ENCODE measurements at places on chromosomes 3 and 15. TPM values are rescaled to one million over a fixed set of nuclear protein-coding genes. Genes with fewer than 3 reads are reported as not detected.

- no peak overlapping the region for H3K4me3 ChIP-seq
- peaks cover 13% of the 10 kb centered on the region for H3K4me1 ChIP-seq
- H3K27ac ChIP-seq, result no peak overlapping the region
- H3K27me3 ChIP-seq, result no peaks in the 10 kb centered on the region
- DNase-seq, result no peak
- H3K36me3 ChIP-seq, result no peaks in the 10 kb centered on the region
These were observed 158.9 kb downstream of the TBC1D5 start for GRCh38 chr3:17583530-17583929.

- no peaks in the 10 kb centered on the region for H3K36me3 ChIP-seq
- no peak for DNase-seq
- H3K4me3 ChIP-seq, result no peak overlapping the region
- H3K27me3 ChIP-seq, result no peaks in the 10 kb centered on the region
- H3K4me1 ChIP-seq, result no peaks in the 10 kb centered on the region
These were observed 98.1 kb upstream of the BFSP2 start for GRCh38 chr3:133301731-133302130.

DNA sequence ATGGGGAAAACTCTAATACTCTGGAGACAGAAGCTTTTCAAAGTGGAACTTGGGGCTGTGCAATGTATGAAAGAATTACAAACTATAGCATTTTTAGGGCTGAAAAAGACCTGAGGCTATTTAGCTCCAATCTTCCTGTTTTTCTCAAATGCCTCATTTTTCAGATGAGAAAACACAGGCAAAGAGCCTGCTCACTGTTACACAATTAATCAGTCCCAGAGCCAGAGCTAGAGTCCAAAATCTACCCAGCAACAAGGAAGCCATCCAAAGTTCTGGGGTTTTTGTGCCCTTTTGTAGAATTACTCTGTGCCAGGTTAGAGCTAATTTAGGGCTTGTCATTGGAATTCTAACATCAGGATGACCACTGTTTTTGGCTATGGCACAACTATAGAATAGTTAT is 45.5 kb downstream of the GPR149 start:
- no peaks in the 10 kb centered on the region for H3K27me3 ChIP-seq
- no peak overlapping the region for H3K4me3 ChIP-seq
- no peak overlapping the region for H3K27ac ChIP-seq
- H3K4me1 ChIP-seq, result no peaks in the 10 kb centered on the region
- H3K36me3 ChIP-seq, result no peaks in the 10 kb centered on the region

DNA sequence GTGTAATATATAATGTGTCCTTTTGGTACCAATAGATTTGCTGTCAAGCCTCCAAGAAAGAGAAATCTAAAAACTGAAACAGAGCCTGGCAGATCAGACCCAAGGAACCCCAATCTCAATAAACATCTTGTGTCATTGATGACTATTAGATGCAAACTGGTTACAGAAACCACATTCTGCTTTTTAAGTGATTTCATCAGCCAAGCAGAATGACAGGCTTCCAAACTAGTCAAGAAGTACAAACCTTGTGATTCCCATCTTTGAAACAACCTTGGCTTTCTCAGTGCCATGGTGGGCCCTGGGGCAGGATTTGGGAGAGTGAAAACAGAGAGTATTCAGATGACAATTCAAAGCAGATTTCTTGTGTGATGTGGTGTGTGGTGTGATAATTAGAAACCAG is 45.6 kb upstream of the STRIT1 start:
- no peaks in the 10 kb centered on the region for H3K4me1 ChIP-seq
- DNase-seq, result no peak
- H3K27ac ChIP-seq, result no peak overlapping the region
- H3K4me3 ChIP-seq, result no peak overlapping the region
- no peaks in the 10 kb centered on the region for H3K27me3 ChIP-seq
- H3K36me3 ChIP-seq, result no peaks in the 10 kb centered on the region

DNA sequence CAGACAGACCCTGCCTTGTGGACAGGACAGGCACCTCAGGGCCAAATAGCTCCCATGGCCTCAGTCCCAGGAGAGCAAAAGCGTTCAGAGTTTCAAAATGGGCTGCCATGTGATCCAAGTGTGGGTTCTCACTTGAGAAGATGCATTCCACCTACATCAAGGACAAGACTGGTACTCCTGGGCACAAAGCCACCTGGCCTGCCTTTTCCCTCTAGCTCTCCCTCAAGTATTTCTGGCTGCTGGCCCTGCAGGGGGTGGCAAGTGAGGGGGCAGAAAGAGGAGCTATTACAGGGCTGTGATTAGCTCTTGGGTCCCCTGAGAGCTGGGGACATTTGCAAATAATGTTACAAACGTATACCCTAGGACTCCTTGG is 6.5 kb upstream of the COL7A1 start:
- no peaks in the 10 kb centered on the region for H3K27me3 ChIP-seq
- DNase-seq, result no peak
- H3K4me3 ChIP-seq, result no peak overlapping the region
- H3K36me3 ChIP-seq, result peaks cover 76% of the 10 kb centered on the region

DNA sequence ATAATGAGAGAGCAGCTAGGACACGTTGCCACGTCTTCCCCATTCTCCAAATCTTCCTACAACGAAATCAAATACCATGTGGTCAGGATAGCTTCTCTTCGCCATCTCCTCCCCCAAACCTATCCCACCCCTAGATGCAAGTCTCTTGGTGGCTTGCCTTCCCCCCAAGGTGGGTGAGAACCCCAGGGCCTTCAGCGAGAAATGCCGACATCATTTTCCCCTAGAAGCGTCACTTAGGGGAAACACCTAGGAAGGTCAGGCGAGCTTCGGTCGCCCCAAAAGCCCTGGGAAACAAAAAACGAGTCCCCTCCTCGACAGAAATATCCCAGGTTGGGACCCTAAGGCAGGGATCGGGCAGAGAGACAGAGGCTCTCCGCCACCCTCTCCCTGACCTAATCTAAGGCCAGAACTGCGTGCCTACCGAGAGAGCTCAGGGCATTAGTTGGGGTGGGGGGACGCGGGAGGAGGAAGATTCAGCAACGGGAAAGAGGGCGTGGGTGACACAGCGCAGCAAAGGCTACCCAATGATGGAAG is 502 bp downstream of the DPH3 start:
- H3K27ac ChIP-seq, result peak overlapping the region; percentile 89
- peaks cover 49% of the 10 kb centered on the region for H3K4me1 ChIP-seq
- H3K36me3 ChIP-seq, result peaks cover 14% of the 10 kb centered on the region
- DNase-seq, result no peak
- no peaks in the 10 kb centered on the region for H3K27me3 ChIP-seq

GRCh38 chr3:120601554-120601953 is 5.4 kb downstream of the NDUFB4 start:
- no peak overlapping the region for H3K27ac ChIP-seq
- no peaks in the 10 kb centered on the region for H3K27me3 ChIP-seq
- H3K4me1 ChIP-seq, result peaks cover 38% of the 10 kb centered on the region

- H3K27me3 ChIP-seq, result no peaks in the 10 kb centered on the region
- no peak for DNase-seq
- no peak overlapping the region for H3K4me3 ChIP-seq
- peaks cover 6% of the 10 kb centered on the region for H3K4me1 ChIP-seq
These were observed 82.8 kb downstream of the FAIM start for GRCh38 chr3:138691351-138691750.

DNA sequence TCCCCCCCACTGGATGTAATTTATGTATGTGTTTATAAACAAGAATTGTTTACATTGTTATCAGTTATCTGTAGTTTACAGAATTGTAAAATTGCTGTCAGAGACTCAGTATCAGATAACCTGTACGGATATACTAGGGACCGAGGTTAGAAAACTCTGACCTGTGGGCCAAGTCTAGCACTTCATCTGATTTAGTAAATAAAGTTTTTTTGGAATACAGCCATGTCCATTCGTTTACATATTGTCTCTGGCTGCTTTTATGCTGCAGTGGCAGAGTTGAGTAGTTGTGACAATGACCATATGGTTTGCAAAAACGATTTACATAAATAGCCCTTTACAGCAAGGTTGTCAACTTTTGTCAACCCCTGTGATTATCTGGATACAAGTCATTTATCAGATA is 52.6 kb downstream of the LRRC28 start:
- H3K27me3 ChIP-seq, result no peaks in the 10 kb centered on the region
- DNase-seq, result no peak
- peaks cover 13% of the 10 kb centered on the region for H3K4me1 ChIP-seq
- no peak overlapping the region for H3K27ac ChIP-seq

DNA sequence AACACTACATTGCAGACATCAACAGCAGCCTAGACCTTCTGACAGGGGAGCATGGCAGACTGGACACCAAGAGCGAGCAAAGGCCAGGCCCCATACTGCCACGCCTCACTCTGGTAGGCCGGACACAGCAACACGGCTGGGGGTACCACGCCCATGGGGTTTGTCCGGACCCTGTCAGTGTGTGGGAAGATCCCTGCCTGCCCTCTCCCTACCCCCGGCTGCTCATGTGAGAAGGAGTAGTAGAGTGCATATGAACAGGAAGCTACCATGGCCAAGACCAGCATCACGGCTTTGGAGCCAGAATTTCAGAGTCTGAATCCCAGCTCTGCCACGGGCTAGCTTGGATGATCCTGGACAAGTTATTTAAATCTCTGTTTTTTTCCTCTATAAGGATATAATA is 27.9 kb downstream of the ALDH1L1 start:
- H3K36me3 ChIP-seq, result no peaks in the 10 kb centered on the region
- no peak for DNase-seq
- H3K4me3 ChIP-seq, result no peak overlapping the region
- no peaks in the 10 kb centered on the region for H3K27me3 ChIP-seq
- H3K27ac ChIP-seq, result no peak overlapping the region

DNA sequence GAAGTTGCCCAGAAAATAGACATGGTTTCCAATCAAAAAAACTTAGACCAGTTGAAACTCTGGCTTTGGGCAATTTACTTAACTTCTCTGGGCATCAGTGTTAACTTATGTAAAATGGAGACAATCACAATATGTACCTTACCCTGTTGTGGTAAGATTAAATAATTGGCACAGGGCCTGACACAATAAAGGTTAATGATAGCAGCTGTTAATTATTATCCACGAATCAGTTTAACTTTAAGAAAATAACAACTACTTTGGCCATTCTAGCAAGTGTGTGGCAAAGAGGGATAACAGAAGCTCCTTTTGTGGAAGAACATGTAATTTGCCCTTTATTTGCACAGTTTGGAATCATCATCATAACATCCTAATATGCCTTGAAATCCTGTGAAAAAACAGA is 787.6 kb downstream of the FHIT start:
- DNase-seq, result no peak
- H3K4me3 ChIP-seq, result no peak overlapping the region
- peaks cover 5% of the 10 kb centered on the region for H3K4me1 ChIP-seq
- no peaks in the 10 kb centered on the region for H3K27me3 ChIP-seq
- no peak overlapping the region for H3K27ac ChIP-seq

GRCh38 chr3:119352034-119352609 is 57.9 kb downstream of the ARHGAP31 start:
- no peak overlapping the region for H3K4me3 ChIP-seq
- DNase-seq, result no peak
- no peaks in the 10 kb centered on the region for H3K36me3 ChIP-seq
- no peaks in the 10 kb centered on the region for H3K27me3 ChIP-seq

DNA sequence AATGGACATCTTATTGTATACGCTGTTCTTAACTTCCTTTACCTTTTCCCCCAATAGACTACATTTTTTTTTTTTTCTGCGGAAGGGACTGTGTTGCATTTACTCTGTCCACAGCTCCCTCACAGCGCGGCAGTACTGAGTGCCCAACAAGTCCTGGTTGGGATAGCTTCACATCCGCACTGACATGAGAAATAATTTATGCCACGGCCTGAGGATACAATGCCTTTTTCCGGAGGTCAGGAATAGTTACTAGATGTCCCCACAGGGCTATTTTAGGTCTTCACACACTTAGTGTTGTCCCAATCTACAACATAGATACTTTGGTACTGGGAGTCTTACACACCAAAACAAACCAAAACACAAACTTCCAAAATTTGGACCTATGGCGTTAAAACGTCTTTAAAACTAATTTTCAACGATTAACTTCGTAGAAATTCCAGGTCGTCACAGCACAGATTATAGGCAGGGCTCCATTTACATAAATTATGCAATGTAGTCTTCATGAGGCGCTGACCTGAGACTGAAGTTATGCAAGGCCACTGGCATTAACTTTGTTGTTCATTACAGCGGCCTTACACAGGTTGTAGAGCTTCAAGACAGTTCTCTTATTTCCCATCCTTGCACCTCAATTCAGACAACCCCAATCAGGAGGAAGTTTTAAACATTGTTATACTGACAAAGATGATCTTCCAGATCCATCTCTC is 989 bp upstream of the PPIB start:
- peak overlapping the region; percentile 74 for H3K27ac ChIP-seq
- H3K4me3 ChIP-seq, result peak overlapping the region; percentile 75
- H3K27me3 ChIP-seq, result no peaks in the 10 kb centered on the region
- no peak for DNase-seq
- peaks cover 28% of the 10 kb centered on the region for H3K36me3 ChIP-seq

The PRSS50 gene
- total RNA-seq, result not detected

The ABHD6 gene
- total RNA-seq, result 18.9 TPM

The COX17 gene
- 27.3 TPM for total RNA-seq

The PFKFB4 gene
- total RNA-seq, result 7.4 TPM

The SEMA3F gene
- 78.1 TPM for total RNA-seq

The GPR62 gene
- total RNA-seq, result not detected

The TRPC1 gene
- total RNA-seq, result 12.0 TPM

The TGM4 gene
- not detected for total RNA-seq

The TMEM207 gene
- not detected for total RNA-seq

All from vagina (tissue), 2 donors.